ENCODE measurements at places on chromosomes 7 and 10. TPM values are rescaled to one million over a fixed set of nuclear protein-coding genes. Genes with fewer than 3 reads are reported as not detected.

PRSS37 gene
- not detected for total RNA-seq

GDF2 gene
- not detected for total RNA-seq

NANOS1 gene
- 0.54 TPM for total RNA-seq

TMEM213 gene
- total RNA-seq = not detected

ADRB1 gene
- 3.4 TPM for total RNA-seq

TDRD1 gene
- total RNA-seq = 1.2 TPM

TMEM176A gene
- total RNA-seq = 28.6 TPM

TRPV5 gene
- 0.20 TPM for total RNA-seq

CCL26 gene
- not detected for total RNA-seq

TRIM50 gene
- total RNA-seq = not detected

WASHC2A gene
- 37.0 TPM for total RNA-seq

TMEM196 gene
- total RNA-seq = not detected

CALHM1 gene
- not detected for total RNA-seq

AGR2 gene
- total RNA-seq = not detected

SMKR1 gene
- 1.4 TPM for total RNA-seq

C7orf57 gene
- total RNA-seq = not detected

PANK1 gene
- 1.9 TPM for total RNA-seq

PTN gene
- 8.7 TPM for total RNA-seq
